Naive thymus-derived CD8-positive, alpha-beta T cell (primary cell): ENCODE measurements at places on chromosomes 12 and 14.

GRCh38 chr12:107660861-107661415, 24.7 kb upstream of the PWP1 start:
- DNase-seq = no peak

DNA sequence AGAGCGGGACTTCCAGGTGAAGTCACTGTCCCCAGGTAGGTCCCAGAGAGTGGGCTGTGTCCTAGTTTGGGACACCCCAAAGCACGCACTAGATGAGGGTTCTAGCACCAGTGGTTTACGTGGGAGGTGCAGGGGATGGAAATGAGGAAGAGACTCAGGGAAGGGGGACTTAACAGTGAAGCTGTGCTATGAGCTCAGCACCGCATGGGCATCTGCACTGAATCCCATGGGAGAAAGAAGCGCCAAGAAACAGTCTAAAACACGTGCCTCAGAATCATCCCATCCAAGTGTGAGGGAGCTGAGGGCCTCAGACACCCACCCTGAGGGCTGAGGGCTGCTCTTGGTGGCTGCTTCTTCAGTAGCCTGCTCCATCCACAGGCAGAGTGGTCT, 71.5 kb upstream of the ZFP36L1 start:
- no peak for DNase-seq

DNA sequence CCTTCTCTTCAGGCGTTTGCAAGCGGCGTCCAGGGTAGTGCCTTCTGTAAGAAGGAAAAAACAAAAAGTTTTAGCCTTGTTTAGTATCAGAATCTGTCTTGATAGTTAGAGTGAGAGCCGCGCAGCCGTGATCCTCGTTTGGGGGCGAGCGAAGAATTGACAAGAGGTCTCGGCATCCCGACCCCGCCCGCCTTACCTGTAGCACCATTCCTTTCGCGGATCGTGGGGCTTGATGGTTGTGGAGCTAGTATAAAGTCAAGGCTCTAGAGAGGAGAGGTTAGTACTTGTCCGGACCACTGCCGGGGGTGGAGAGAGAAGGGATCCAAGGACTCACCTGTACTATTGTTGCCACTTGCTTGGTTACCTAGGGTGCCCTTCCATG, 494 bp downstream of the TMTC3 start:
- peak; percentile 64 for DNase-seq

DNA sequence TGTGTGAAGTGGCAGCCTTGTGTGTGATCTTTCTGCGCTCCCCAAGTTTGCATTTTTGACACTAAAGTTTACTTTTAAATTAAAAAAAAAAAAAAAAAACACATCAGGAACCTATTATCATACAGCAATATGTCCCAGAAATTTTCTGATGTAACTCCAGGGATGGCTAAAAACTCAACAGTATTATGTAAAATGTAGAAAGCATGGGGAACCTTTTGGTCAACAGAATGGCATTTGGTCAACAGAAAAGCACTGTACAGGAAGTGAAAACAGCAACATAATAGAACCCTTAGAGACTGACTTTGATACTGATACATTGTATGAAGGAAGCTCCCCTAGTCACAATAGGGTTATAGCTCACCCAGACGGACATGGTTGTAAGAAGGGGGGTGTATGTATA, 224.3 kb downstream of the ITPR2 start:
- DNase-seq = no peak

DNA sequence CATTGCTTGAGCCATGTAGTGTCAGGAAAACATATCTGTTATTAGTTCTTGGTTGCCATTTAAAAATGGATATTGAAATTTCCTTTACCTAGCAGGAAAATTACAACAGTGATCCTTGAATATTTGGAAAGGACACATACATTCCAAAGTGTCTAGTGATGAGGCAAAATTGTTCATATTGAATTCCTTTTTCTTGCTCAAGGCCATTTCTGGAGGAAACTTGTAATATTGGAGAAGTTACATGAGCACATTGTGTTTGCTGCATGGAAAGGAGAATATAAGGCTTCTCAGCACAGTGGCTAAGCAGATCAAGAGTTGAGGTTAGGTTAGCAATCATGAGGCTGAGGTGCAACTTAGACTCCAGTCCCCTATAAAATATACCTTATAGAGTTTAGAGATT, 121.9 kb downstream of the PDE3A start:
- no peak for DNase-seq

GRCh38 chr12:117583677-117584225, 222.3 kb upstream of the NOS1 start:
- no peak for DNase-seq

GRCh38 chr12:98788396-98788795, 143.3 kb downstream of the APAF1 start:
- no peak for DNase-seq

- no peak for DNase-seq
These were observed 399.2 kb downstream of the VRK1 start for GRCh38 chr14:97196336-97196735.

- DNase-seq = no peak
These were observed 13.5 kb downstream of the AMN1 start for GRCh38 chr12:31715283-31715825.

- no peak for DNase-seq
These were observed 26.3 kb downstream of the HIP1R start for GRCh38 chr12:122861587-122861970.

DNA sequence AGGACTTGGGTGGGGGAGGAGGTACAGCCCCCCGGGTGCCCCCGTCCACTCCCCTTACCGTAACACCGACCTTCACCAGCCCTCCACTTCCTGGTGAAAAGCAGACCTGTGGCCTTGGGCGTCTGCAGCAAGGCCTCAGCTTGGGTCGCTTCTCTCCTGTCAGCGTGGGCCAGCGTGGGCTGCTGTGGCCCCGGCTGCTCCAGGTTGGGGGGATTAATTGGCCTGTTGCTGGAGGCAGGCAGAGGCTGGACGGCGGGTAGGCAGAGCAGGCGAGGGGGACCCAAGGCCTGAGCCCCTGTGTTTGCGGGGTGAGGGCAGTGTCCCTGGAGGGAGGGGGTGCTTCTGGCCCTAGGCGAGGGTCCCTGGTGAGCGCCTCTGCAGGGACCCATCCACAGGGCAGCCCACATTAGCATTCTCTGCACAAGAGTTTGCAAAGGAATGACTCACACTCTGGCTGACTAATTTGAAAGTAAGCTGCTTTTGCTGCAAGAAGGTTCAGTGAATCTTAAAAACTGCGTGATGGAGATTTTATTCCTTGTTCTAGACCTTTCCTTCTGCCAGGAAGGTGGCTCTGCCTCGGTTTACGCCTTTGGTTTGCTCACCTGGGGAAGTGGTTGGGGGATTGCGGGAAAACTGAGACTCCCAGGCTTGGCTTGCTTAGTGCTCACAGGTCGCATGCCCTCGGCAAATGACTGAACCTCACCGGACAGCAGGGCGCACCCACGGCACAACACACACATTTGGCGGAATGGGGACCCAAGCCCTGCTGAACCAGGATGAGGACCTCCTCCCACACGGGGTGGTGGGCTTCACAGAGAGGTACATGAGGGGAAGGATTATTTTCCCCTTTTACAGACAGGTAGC, 37.9 kb upstream of the DLK1 start:
- no peak for DNase-seq

DNA sequence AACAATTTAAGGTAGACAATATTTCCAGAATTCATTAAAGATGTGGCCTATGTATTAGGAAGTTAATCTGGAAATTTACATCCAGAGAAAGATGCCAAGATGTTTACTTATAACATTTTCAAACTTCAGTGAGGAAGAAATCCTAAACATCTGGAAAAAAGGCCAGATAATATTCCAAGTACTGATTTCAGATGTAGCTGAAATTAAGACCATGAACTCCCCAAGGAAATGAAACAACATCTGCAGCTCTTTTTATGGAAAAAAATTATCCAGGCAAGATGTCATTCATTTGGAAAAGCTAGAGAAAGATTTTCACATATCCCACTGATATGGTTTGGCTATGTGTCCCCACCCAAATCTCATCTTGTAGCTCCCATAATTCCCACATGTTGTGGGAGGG, 35.0 kb downstream of the GNG2 start:
- no peak for DNase-seq

- no peak for DNase-seq
These were observed 961 bp downstream of the CMAS start for GRCh38 chr12:22046968-22047390.

DNA sequence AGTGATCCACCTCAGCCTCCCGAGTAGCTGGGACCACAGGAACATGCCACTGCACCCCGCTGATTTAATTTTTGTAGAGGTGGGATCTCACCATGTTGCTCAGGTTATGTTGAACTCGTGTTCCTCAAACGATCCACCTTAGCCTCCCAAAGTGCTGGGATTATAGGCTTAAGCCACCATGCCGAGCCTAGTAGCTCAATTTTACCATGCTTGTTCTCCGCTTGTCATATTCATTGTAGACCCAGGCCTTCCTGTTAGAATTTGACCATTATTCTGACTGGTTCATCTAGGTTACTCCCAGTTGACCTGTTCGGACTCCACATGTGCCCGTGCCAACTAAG, 24.7 kb downstream of the TMBIM6 start:
- no peak for DNase-seq

- no peak for DNase-seq
These were observed 776.6 kb downstream of the MED13L start for GRCh38 chr12:115500872-115501271.

- DNase-seq = no peak
These were observed 13.1 kb upstream of the KLRC1 start for GRCh38 chr12:10466311-10466710.

- DNase-seq = no peak
These were observed 4.5 kb downstream of the DCN start for GRCh38 chr12:91178139-91178561.

DNA sequence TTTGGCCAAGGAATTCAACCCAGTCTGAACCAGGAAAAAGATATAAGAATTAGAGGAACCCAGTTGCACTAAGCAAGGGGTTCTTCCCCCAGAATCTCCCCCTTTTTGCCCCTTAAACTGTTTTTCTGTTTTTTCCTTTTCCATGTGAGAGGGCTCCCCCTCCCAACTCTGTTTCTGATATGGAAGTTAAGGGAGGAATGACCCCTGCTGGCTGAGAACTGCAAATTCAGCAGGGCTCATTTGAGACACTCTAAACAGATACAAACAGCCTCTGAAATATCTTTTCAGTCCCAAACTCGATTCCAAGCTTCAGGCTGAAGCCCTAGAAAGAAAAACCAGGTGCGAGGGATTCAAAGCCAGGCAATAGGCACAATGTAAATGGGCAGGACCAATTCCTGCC, 132.7 kb downstream of the SLC41A2 start:
- no peak for DNase-seq

- DNase-seq = no peak
These were observed 264.2 kb downstream of the BMP4 start for GRCh38 chr14:53692451-53692850.
